Head of caudate nucleus (tissue), 42 donors: ENCODE measurements at places on chromosomes 1 and 21.

- no peak for DNase-seq
Measured at GRCh38 chr1:242535986-242536385, 11.5 kb upstream of the PLD5 start.

DNA sequence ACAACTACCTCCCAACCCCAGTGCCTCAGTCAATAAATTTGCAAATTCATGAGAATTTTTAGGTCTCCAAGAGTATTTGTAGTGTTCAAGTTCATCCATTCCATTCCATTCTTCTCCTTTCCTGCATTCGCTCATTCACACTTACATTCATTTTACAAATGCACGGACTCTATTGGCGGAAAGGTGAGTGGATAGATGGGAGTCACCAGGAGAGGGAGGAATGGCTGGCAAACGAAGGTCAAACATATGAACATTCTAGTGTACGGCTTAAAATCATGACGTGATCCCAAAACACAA lies 2.5 kb downstream of the LORICRIN start:
- DNase-seq = no peak

DNA sequence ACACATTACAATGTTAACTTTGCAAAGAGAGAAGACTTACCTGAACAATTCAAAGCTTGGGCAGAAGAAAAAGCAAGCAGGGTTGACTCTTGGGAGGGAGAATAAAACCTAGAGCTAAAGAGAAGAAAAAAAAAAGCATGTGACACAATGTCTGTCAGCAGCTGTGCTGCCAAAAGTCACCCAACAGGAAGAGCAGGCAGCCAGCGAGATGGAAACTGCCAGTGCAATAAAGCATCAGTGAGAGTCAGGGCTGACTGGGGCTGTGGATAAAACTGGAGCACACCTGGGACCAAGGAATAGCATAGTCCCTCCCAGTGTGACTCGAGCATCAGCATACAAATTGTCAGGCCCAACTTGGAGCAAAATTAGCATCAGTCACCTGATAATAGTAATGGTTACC lies 65.0 kb upstream of the SLC22A15 start:
- no peak for DNase-seq

GRCh38 chr21:42465008-42465802 lies 30.8 kb downstream of the RSPH1 start:
- DNase-seq = no peak

DNA sequence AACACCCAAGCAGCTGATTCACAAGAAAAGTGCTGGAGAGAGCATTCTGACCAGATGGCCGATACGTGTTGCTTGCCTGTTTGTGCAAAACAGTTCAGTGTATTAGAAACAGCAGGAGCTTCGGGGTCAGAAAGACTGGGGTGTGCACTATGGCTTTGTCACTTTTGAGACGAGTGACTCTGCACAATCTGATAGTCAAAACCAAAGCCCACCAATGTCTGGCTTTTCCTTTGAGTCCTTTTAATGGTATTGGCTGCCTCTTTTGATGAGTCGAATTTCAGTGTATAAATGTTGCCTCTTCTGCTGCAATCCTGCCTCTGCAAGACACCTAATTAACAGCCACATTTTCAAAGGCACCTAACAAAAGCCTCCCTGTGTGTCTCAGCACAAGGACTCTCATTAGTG lies 444.6 kb downstream of the AJAP1 start:
- no peak for DNase-seq

- no peak for DNase-seq
Measured at GRCh38 chr1:19361611-19362147, 49.6 kb downstream of the SLC66A1 start.

DNA sequence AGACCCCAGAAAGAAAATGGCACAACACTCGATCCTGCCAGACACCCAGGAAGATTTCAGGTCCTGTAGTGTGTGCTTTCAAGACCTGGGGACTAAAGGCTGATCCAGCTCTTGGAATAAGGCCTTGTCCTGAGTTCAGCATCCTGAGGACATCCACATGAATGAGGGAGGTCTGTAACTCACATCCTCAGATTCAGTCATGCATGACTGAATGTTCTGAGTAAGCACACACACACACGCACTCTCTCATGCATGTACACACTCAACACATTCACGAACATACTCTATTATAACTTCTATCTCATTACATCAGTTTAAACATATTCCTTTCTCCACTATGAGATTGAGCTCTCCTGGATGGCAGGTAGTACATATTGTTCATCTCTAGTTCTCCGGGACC lies 273.4 kb upstream of the BEND5 start:
- no peak for DNase-seq

DNA sequence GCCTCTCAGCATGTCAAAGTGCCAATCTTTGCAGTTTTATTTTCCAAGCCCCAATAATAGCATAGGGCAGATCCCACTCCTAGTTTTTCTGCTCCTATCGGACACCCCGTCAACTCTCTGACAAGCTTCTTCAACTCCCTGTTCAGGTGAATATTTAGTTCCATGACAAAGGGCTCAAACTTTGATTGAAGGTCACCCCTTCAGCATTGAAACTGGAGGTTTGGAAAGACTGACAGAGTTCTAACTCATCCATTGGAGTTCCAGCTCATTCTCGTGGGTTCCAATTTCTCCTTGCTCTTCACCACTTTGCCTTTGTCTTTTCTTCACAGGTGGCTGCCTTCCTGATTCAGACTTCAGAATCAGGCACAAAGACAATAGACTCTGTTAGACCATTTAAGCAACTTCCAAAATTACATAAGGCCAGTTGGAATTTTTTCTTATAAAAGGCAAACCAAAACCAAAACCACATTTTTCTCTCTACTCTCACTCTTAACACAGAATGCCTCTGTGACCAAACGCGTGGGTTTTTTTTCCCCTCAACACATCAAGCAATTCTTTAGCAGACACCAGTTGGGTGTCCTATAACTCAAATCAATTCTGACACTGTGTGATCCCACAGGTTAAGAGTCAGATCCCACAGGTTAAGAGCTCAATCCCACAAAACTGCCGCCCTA lies 169.3 kb upstream of the USP25 start:
- no peak for DNase-seq

GRCh38 chr1:182568647-182569284 lies 20.3 kb downstream of the RNASEL start:
- DNase-seq = no peak

DNA sequence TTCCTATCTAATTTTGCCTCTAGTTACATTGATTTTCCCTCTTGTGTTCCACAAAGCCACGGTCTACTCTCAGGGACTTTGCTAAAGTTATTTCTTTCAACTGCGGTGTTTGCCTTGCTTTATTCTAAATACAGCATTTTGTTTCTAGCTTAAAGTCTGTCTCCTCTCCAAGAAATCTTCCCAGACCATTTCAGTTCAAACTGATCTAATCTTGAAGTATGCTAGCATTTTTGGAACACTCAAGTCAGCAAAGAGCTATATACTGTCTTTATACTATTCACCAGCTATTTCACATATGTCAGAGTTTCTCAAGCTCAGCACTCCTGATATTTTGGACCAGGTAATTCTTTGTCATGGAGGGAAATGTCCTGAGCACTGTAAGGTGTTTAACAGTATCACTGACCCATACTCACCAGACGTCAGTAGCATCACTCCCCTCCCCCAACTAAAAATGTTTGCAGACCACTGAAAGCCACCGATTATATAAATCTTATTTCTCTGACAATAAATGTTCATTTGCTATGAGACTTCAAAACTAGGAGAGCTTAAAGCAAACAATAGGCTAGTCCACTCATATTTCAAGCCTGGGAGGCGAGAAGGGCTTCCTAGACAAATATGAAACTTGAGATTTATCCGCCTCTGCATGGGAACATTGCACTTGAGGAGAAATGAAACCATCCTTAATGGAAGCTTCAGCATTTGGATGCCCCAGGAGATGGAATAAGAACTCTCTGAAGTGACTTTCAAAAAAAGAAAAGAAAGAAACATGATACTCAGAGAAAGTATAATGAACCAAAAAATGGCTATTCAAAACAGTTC lies 81.1 kb downstream of the KIAA0319L start:
- DNase-seq = no peak

DNA sequence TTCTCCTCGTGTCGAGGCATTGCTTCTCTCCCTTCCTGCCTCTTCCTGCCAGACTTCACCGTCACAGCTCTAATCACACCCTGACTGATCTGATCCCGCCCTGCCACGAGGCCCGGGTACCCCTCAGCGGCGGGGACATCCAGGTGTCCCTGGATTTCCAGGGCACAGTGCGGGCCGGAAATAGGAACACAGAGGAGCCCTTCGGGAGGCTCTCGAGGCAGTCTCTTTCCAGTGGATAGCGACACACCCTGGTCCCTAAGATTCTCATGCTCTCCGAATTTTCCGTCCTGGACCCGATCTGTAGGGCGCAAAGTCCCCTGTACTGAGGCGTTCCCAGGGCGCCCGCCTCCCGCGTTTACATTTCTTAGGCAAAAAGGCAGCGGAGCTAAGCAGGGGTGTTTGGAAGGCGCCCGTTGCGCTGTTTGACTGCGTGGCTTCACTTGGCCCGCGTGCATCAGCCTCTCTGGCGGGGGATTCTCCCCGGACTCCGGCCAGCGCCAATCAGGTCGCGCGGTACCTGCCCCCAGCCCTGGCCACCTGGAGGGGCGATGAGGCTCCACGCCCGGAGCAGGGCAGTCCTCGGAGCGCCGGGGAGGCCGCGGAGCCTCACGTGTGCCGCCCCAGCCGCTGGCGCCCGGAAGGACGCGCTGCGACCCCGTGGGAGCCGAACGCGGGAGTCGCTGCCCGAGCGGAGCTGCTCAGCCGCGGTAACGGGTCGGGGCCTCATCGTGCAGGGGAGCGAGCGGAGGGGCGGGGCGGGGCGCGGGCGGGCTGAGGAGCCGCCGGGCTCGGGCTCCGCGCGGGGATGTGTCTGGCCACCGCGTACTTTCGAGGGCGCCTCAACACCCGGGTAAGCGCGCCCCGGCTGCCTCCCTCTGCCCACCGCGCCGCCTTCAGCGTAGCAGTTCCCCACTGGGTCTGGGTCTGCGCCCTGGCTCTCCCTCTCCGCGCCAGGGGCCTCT lies at the start of gene FAM163A:
Gene FAM163A (plus strand): TSS at position 575 of the 962 bp plus-strand sequence. CDS start 69,807 bp downstream, outside the sequence.
- DNase-seq = no peak

- no peak for DNase-seq
Measured at GRCh38 chr1:216186816-216187215, 236.4 kb downstream of the USH2A start.

DNA sequence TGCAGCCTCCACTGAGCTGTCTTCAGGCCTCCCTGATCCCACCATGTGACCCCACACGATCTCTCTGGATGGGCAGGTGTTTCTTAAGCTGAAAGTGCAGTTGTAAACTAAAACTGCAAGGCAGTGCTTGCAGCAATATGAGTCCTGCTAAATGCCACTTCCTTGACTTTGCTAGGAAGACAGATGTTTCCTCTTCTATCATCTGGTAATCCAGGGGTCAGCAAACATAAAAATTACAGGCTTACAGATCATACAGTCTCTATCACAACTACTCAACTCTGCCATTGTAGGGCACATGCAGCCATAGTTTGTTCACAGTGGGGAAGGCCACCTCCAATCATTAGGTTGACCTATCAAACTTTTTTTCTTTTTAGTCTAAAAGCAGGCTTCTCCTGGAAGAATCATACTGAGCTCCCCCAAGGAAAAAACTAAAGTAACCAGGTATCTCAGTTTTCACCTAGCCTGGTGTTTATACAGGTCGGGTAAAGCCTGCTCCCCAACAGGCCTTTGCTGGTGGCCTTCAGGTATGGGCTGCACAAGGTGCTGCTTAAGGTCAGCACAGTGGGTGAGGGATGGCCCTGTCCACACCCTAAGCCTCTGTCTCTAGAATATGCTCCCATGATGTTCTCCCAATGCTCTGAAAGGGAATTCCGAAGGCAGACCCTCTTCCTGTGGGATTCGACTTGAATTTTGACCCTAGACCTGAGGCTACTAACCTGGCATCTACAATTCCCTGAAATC lies 10.8 kb downstream of the ABCA4 start:
- DNase-seq = no peak

GRCh38 chr1:32100807-32101708 lies 6.8 kb upstream of the KPNA6 start:
- DNase-seq = no peak

GRCh38 chr1:228077565-228078330 lies 4.8 kb upstream of the ARF1 start:
- DNase-seq = no peak

DNA sequence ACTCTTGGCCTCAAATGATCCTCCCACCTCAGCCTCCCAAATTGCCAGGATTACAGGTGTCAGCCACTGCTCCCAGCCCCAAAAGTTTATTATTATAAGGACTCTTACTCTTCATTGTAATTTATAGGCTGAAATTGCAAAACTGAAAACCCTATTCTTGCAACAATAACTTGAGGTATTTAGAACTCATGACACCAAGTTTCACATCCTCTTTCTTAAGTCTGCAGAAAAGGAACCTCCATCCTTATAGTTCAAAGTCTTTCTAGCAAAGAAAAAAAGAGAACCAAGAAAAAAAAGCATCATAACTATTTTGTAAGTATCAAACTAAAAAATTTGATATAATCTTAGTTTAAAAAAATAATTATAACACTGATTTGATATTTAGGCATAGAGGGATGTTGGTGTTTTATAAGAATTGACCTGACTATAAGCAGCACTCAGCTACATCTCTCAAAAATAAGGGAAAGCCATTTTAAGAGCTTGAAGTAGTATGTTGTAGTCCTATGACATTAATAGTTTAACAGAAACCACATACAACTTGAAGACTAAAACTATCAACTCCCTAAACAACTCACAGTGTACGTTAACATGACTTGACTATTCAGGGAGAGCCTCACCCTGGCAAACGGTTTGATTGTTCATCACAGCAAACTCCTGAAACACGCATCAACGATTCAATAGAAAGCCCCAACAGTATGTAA lies 122.4 kb downstream of the AKT3 start:
- DNase-seq = no peak

GRCh38 chr21:43597540-43598250 lies 61.6 kb downstream of the HSF2BP start:
- DNase-seq = no peak

GRCh38 chr1:222054416-222054815 lies 312.5 kb upstream of the DUSP10 start:
- DNase-seq = no peak

DNA sequence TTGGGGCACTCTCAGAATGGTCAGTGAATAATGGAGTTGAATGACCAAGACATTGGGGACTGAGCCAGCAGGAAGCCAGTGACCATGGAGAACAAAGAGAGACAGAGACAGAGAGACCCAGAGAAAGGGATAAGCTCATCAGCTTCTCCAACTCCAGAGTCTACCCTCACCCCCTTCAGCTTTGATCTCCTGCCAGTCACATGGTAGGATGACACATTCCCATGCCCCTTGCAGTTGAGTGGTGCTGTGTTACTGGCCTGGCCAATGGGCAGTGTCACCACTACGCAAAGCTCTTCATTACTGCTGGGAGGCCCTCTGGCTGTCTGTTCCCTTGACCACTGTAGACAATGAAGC lies 643.5 kb downstream of the AJAP1 start:
- peak; percentile 55 for DNase-seq

DNA sequence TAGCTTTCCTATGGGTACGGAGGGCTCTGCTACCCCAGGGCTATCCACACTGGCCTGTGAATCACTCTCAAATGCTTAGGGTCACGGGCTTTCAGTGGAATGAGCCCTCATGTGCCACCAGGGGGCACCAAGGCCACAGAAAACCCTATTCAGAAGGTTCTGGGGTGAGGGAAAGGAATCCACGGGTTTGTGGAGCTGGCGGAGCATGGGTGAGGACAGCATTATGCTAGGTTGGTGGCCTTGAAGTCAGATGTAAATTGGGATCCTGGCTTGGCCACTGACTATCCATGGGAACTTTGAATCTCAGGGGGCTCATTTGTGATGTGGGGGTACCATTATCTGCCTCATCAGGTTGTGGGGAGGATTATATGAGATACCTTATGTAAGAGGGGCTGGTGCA lies 5.1 kb upstream of the LAMTOR5 start:
- DNase-seq = peak; percentile 64

- no peak for DNase-seq
Measured at GRCh38 chr1:218368686-218369085, 23.6 kb downstream of the TGFB2 start.

- no peak for DNase-seq
Measured at GRCh38 chr1:41329662-41330587, 31.3 kb upstream of the FOXO6 start.
